ENCODE measurements at places on chromosomes 2 and 18. TPM values are rescaled to one million over a fixed set of nuclear protein-coding genes. Genes with fewer than 3 reads are reported as not detected.

EPHA4 gene
- 33.4 TPM for total RNA-seq

UGT1A4 gene
- not detected for total RNA-seq

DNA sequence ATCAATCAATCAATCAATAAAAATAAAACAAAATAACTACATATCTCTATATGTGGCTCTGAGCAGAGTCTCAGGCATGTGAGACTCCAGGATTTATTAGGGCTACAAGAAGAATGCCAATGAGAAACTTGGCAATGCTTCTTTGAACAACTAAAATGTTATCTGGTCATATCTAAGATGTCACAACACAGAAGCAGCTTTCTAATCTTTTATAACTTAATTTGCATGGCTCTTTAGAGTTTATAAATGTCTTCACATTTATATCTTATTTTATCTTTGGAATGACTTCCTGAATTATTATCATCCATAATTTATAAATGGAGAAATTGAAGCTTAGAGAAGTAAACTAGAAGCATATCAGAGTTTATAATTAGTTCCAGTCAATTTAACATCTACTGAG is 14.9 kb upstream of the MAP4K3 start:
- no peak for DNase-seq

ACMSD gene
- not detected for total RNA-seq

DNA sequence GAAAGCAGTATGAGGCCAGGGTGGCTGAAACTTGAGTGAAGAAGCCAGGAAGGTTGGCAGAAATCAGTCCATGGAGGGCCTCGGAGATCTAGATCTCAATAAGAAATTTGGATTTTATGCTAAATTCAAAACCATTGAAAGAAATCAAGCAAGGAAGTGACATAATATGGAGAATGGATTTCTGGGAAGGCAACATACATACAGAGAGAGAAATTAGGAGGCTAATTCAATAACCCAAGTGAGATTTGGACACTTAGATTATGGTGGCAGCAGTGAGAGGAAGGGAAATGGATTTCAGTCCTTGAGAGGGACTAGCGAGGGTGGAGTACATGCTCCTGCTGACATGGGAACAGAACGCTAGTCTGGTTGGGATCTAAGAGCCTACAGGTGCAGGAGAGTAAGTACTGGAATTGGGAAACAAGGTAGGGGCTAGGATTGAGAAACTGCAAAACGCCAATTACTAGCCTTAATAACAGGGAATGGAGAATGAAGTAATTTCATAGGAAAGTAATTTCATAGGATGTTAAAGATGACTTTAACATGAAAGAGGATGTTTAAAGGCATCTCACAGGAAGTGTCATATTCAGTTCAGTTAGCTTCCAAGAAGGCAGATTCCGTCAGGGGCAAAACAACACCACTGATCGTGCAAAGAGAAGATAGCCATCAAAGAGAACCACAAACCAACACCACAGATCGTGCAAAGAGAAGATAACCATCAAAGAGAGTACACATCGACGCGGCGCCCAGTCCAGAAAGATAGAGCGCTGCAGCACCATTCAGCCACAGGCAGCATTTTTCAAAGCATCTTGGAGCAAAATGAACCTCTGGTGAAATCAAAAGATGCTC is 27.2 kb downstream of the CDKL4 start:
- DNase-seq, result no peak

- DNase-seq, result no peak
Measured at GRCh38 chr18:52850031-52850560, 510.1 kb downstream of the DCC start.

- no peak for DNase-seq
Measured at GRCh38 chr2:124704071-124704925, 679.2 kb downstream of the CNTNAP5 start.

Data from pulmonary artery endothelial cell (primary cell).